ENCODE measurements at places on chromosomes 11 and 22. TPM values are rescaled to one million over a fixed set of nuclear protein-coding genes. Genes with fewer than 3 reads are reported as not detected.
A peak's percentile ranks its signal among the peaks of the same experiment; 100 is the strongest.

ADAMTS15 gene
- total RNA-seq = 1.2 TPM

ESAM gene
- not detected for total RNA-seq

SYVN1 gene
- total RNA-seq = 0.91 TPM

MICALL1 gene
- 13.8 TPM for total RNA-seq

- DNase-seq = no peak
These were observed 238.2 kb downstream of the SOX6 start for GRCh38 chr11:16117989-16118756.

GRCh38 chr11:118896921-118897591, 13.4 kb downstream of the CXCR5 start:
- no peak for DNase-seq

- DNase-seq = no peak
These were observed 3.6 kb downstream of the POLDIP3 start for GRCh38 chr22:42611051-42611450.

DNA sequence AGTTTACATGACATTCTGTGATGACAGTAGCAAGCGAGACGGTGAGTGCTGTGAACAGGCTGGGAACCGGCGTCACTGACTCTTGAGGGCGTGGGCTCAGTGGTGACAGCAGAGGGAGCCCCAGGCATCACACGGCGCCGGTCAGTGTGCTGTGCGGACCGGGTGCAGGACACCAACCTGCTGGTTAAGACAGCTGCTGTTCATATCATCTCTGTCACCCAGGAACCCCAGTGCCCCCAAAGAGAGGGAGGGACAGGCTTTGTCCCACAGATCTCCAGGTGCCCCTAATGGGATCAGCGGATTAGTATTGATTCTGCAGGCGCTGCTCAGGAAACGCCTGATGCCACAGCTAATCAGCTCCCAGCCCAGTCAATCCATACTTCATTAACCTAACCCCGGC, 18.4 kb downstream of the B3GAT1 start:
- DNase-seq = no peak

DNA sequence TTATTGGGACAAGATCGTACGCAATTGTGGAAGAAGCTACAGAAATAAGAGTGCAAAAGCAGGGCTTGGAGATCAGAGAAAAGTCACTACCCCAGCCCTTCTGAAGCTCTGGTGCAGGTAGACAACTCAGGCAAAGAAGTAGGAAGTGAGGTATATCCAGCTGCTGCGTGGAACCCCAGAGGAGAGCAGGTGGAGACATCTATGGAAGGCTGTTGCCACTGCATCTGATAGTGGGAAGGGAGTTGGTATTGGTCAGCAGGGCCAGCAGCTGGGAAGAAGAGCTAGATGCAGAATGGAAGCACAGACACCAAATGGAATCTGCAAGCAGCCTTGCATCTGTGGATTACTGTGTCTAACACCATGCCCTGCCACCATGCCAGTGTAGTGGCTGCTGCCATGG, 165.1 kb downstream of the WNT11 start:
- no peak for DNase-seq

- DNase-seq = peak; percentile 23
These were observed 41.9 kb downstream of the MED15 start for GRCh38 chr22:20549232-20549841.

GRCh38 chr11:76674517-76675400, 4.2 kb upstream of the LRRC32 start:
- no peak for DNase-seq

DNA sequence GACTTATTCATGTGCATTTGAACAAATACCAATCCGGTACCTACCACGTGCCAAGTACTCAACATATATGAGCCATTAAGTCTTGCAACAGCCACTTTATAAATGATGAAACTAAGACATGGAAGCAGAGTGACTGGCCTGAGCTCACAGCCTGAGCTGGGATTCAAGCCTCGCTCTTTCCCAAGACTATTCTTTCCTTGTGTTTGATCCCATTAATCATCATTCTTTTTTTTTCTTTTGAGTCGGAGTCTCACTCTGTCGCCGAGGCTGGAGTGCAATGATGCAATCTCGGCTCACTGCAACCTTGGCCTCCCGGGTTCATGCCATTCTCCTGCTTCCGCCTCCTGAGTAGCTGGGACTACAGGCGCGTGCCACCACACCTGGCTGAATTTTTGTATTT, 119.3 kb downstream of the ABTB2 start:
- DNase-seq = no peak

- DNase-seq = peak; percentile 26
These were observed 18.8 kb downstream of the PRPF19 start for GRCh38 chr11:60887556-60887955.

GRCh38 chr11:73356979-73357860, 19.0 kb upstream of the RELT start:
- no peak for DNase-seq

GRCh38 chr22:23225724-23226496, 45.6 kb downstream of the BCR start:
- DNase-seq = peak; percentile 97

GRCh38 chr11:36110668-36111410, 167.0 kb downstream of the LDLRAD3 start:
- no peak for DNase-seq

- DNase-seq = peak; percentile 45
These were observed 39.3 kb downstream of the DUSP8 start for GRCh38 chr11:1532606-1533341.

All from MG63 (cell line).